Naive thymus-derived CD8-positive, alpha-beta T cell (primary cell): ENCODE measurements at places on chromosomes 1 and 21. TPM values are rescaled to one million over a fixed set of nuclear protein-coding genes. Genes with fewer than 3 reads are reported as not detected.
A peak's percentile ranks its signal among the peaks of the same experiment; 100 is the strongest.

DNA sequence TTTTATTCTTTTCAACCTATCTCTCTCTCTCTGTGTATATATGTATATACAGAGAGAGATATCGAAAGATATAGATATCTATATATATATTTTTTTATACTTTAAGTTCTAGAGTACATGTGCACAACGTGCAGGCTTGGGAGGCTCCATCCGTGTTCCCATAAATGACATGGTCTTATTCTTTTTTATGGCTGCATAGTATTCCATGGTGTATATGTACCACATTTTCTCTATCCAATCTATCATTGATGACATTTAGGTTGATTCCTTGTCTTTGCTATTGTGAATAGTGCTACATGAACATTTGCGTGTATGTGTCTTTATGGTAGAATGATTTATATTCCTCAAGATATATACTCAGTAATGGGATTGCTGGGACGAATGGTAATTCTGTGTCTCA, 55.2 kb upstream of the GPR88 start:
- no peak overlapping the region for H3K4me3 ChIP-seq
- DNase-seq = no peak
- no peaks in the 10 kb centered on the region for H3K27me3 ChIP-seq
- peaks cover 24% of the 10 kb centered on the region for H3K36me3 ChIP-seq
- H3K27ac ChIP-seq = no peak overlapping the region
- H3K4me1 ChIP-seq = no peaks in the 10 kb centered on the region

TTC22 gene
- 12.6 TPM for total RNA-seq

TRIM58 gene
- total RNA-seq = 0.14 TPM

DNA sequence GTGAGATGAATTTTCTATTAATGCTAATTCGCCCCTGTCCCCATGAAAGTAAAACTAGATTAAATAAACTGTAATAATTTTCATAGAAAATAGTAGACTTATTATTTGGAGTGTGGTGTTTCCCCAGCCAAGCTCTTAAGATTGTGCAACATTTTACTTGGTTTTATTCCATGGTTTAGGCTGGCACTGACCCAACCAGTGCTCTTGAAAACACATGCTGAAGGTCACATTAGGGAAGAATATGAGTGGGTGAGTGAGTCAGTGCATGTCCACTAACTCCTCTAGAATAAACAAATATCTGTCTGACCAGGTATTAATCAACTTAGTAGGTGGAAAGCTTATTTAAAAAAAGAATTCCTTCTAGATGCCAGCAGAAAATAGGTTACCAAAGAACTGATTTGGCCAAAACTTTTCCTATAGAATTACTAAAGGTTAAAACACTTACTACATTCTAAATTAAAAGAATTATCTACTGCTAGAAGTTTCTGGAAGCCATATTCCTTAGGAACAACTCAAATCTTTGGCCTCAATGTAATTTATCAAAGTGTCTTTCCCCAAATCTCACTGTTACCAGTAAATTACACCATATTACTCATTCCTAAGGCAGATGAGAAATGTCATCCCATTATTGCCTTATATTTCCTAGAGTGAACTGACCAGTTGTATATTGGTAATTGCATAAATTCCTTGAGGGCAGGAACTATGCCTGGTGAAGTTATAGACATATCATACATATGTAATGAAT, 89.7 kb upstream of the RGS1 start:
- no peaks in the 10 kb centered on the region for H3K36me3 ChIP-seq
- H3K27me3 ChIP-seq = peaks cover 4% of the 10 kb centered on the region
- H3K4me1 ChIP-seq = no peaks in the 10 kb centered on the region
- H3K27ac ChIP-seq = no peak overlapping the region
- no peak overlapping the region for H3K4me3 ChIP-seq

GRCh38 chr1:110436635-110437034, 14.3 kb upstream of the PROK1 start:
- H3K4me3 ChIP-seq = no peak overlapping the region
- H3K27me3 ChIP-seq = peaks cover 7% of the 10 kb centered on the region
- no peak overlapping the region for H3K27ac ChIP-seq
- H3K4me1 ChIP-seq = no peaks in the 10 kb centered on the region
- no peak for DNase-seq
- H3K36me3 ChIP-seq = no peaks in the 10 kb centered on the region

GRCh38 chr1:32091176-32091575, 16.7 kb upstream of the KPNA6 start:
- no peaks in the 10 kb centered on the region for H3K36me3 ChIP-seq
- no peaks in the 10 kb centered on the region for H3K27me3 ChIP-seq
- H3K4me1 ChIP-seq = no peaks in the 10 kb centered on the region
- DNase-seq = no peak
- no peak overlapping the region for H3K27ac ChIP-seq

CGN gene
- total RNA-seq = 2.6 TPM

HTR6 gene
- total RNA-seq = not detected

GRCh38 chr21:36261459-36261858, 58.5 kb upstream of the MORC3 start:
- H3K4me1 ChIP-seq = peaks cover 16% of the 10 kb centered on the region
- peaks cover 5% of the 10 kb centered on the region for H3K36me3 ChIP-seq
- no peak for DNase-seq
- H3K27me3 ChIP-seq = no peaks in the 10 kb centered on the region
- H3K4me3 ChIP-seq = no peak overlapping the region

- peak overlapping the region; percentile 100 for H3K27ac ChIP-seq
- no peaks in the 10 kb centered on the region for H3K36me3 ChIP-seq
- DNase-seq = no peak
- peaks cover 53% of the 10 kb centered on the region for H3K4me1 ChIP-seq
- no peaks in the 10 kb centered on the region for H3K27me3 ChIP-seq
These were observed 1.1 kb downstream of the THRAP3 start for GRCh38 chr1:36225283-36225899.

RCSD1 gene
- total RNA-seq = 149 TPM

DNA sequence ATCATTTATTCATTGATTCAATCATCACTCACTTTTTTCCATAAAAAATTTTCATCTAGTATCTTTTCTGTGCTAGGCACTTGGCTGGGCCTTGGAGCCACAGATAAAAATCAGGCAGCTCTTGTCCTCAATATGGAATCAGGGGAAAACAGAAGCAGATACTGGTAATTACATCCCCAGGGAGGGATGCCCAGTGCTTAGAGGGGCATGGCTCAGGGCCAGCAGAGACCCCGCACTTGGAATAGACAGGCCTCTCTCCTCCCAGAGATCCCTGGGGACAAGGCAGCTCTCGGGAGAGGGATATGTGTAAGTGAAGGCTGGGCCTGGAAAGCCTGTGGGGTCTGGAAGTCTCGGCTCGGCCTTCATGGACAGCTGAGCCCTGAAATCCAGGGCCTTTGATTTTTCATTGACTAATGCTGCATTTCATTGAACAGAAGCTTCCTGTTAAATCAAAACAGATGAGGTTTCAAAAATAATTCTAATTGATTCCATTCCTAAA, 180.4 kb downstream of the FOXD2 start:
- peaks cover 18% of the 10 kb centered on the region for H3K27me3 ChIP-seq
- H3K27ac ChIP-seq = no peak overlapping the region
- no peaks in the 10 kb centered on the region for H3K4me1 ChIP-seq
- H3K36me3 ChIP-seq = no peaks in the 10 kb centered on the region
- no peak for DNase-seq

DNA sequence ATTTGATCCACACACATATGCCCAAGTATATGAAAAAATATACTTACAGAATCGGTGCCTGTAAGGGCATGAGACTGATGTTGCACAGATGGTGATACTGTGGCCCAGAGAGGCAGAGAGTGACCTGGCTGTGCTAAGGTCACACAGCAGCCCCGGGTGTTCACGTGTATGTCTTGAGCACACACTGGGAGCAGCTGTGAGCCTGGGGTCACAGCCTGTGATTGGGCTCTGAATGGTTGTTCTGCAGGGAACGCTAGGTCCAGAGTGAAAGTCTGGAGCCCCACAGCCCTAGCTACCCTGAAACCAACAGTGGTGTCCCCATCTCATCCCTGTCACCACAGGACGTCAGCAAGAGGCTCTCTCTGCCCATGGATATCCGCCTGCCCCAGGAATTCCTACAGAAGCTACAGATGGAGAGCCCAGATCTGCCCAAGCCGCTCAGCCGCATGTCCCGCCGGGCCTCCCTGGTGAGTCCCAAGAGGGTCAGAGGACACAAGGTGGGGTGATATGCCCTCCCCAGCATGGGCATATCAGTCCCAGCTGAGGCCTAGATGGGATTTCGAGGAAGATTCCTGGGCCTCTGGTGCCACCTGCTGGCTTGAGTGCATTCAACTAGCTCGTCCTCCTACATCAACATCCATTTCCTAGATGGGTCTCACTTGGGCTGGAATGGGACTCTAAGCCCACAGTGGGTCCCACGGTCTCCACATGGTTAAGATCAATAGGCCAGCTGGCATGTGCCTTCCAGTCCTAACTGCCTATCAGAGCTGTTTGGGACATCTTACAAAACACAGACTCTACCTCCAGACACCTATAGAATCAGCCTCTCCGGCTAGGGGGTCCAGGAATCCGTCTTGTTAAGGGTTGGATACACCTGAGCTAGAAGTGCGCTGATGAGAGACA, 19.7 kb downstream of the CDK18 start:
- no peaks in the 10 kb centered on the region for H3K27me3 ChIP-seq
- no peak overlapping the region for H3K4me3 ChIP-seq
- no peaks in the 10 kb centered on the region for H3K36me3 ChIP-seq
- peak; percentile 54 for DNase-seq

- no peak overlapping the region for H3K4me3 ChIP-seq
- no peaks in the 10 kb centered on the region for H3K36me3 ChIP-seq
- H3K27me3 ChIP-seq = no peaks in the 10 kb centered on the region
- no peaks in the 10 kb centered on the region for H3K4me1 ChIP-seq
These were observed 234.6 kb upstream of the LYPLAL1 start for GRCh38 chr1:218939095-218939494.

TENT5C gene
- total RNA-seq = 5.4 TPM

DNA sequence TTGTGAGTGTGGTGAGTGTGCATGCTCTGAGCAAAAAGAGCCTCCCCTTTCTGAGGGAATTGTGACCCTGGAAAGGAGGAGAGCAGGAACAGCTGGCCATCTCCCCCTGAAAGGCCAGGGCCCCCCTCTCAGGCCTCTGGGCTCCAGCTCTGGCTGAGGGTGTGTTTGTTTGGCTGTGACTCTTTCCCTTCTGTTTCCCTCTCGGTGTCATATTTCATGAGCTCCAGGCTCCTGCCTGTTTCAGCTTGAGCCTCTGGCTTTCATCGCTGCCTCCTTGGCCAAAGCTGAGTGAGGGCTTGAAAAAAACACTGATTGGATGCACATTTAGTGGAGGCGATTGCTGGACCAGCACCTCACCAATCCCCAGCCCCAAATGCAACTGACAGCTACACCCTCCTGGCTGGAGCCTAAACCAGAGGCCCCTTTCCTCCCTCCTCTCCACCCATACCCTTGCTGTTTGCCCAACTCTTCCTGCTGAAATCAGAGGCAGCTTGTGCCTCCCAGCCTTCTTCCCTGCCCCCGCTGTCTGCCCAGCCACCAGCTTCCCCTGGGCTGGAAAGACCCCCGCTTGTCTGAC, 64.1 kb downstream of the DDR2 start:
- H3K4me3 ChIP-seq = no peak overlapping the region
- H3K27ac ChIP-seq = no peak overlapping the region
- no peak for DNase-seq

PIK3R3 gene
- total RNA-seq = 0.41 TPM

- H3K36me3 ChIP-seq = no peaks in the 10 kb centered on the region
- H3K27me3 ChIP-seq = peaks cover 47% of the 10 kb centered on the region
- H3K27ac ChIP-seq = no peak overlapping the region
- DNase-seq = no peak
These were observed 7.6 kb downstream of the ENAH start for GRCh38 chr1:225645194-225645895.

- no peaks in the 10 kb centered on the region for H3K4me1 ChIP-seq
- H3K27me3 ChIP-seq = peaks cover 5% of the 10 kb centered on the region
- no peak for DNase-seq
- H3K4me3 ChIP-seq = no peak overlapping the region
These were observed 40.0 kb downstream of the ZSCAN20 start for GRCh38 chr1:33512226-33513011.

TNFRSF18 gene
- 1.5 TPM for total RNA-seq

- H3K4me3 ChIP-seq = no peak overlapping the region
- peaks cover 46% of the 10 kb centered on the region for H3K4me1 ChIP-seq
- H3K27me3 ChIP-seq = peaks cover 68% of the 10 kb centered on the region
These were observed 4.2 kb upstream of the SIM2 start for GRCh38 chr21:36694593-36695282.
